AG08395 (cell line): ENCODE measurements at places on chromosomes 13 and 19.

- DNase-seq: peak; percentile 39
These were observed 2.0 kb downstream of the FBL start for GRCh38 chr19:39843919-39844793.

DNA sequence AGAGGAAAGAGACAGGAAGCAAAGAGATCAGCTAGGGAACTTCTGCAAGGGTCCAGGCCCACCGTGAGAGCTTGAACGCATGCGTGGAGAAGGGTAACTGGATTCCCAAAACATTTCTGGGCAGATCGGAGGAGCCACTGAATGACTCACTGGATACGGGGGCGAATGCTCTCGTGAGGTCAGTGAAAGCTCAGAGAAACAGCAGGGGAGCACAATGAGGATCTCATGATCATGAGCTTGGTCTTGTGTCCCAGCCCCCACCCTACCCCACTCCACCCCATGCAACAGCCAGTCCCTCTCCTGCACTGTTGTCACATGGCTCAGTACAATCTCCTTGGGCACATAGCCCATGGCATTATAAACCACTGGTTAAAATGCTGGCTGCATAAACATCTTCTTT is 40.6 kb downstream of the DCLK1 start:
- DNase-seq: no peak

DNA sequence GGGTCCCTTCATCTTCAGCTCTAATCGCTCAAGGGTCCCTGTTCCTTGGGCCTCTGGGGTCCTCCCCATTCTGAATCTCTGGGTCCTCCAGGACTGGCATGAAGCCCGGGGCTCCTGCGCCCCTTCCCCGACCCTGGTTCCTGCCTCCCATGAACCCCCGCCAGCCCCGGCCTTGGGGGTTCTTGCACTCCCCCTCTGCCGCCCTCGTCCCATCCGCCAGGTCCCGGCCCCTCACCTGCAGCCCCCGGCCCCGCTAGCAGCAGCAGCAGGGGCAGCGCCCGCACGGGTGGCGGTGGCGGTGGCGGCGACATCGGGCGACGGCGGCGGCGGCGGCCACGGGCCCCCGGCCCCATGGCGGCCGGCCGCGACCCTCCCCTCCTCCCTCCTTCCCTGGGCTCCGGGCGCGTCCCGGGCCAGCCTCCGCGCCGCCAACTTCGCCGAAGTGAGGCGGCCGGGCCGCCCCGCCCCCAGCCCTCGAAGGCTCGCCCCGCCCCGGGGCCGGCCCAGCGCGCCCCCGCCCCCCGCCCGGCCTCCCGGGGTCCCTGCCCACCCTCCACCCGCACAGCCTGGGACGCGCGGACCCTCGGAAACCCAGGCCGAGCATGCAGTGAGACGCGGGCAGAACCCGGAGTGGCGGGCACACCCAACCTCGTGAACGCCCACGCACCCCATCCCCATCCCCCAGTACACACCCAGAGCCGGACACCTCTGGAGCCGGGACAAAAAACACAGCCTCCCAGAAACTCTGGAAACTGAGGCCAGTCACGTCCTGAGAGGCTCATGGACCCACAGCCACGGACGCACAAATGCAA is at the start of gene NOTCH3:
Gene NOTCH3, minus strand, starts transcription at position 443 of the 812 bp plus-strand sequence. Its CDS starts 90 bp downstream, at position 353.
- DNase-seq: peak; percentile 74

DNA sequence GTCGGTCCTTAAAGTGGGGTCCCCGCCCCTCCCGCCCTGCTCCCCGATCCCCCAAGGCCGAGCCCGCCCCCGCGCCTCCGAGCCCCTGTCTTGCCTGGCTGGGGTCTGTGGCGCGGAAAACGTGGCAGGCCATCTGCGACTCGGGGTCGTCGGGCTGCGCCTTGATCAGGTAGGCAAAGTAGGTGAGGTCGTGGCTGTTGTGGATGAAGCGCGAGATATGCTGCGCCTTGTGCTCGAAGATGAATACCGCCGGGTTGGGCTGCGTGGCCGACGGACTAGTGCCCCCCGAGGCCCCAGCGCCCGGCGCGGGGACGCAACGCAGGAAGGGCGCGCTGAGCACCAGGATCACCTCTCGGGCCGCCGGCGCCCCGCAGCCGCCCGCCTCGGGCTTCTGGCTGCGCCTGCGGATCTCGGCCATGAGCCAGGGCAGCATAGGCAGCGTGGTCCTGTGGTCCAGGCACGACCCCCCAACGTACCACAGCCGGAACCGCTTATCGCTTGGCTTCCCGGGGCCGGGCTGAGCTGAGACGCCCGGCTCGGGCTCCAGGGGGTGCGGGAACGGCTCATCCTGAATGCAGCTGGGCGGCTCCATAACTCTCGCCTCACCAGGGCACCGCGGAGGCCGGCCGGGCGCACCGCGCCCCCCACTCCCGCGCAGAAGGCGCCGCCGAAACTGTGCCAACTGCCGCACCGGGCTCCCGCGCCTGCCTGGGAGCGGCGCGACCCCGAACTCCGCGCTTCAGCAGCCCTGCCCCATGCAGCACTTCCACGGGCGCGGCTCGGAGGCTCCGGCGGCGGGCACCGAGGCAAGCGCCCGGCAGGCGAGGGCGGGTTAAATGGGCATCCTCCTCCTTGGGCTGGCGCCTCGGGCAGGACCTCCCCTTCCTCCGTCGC is 546 bp downstream of the TBC1D4 start:
- DNase-seq: peak; percentile 23

- no peak for DNase-seq
These were observed 60.2 kb downstream of the PEX11G start for GRCh38 chr19:7428651-7429113.

DNA sequence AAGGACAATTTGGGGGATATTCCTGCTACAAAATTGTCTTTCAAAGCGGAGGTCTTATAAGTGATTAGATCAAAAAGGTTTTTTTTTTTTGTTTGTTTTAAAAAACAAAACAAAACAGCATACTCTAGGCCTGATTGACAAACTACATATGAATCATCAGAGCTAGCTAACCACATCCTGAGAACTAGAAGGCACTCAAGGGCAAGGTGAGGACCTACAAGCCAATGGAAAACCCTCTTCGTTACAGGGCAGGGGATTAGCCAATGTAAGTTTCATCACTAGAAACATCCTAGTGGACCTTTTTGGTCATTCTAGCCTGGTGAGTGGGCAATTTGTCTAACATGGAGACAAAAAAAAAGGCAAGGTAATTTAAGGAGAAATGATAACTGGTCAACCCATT is 428.6 kb downstream of the RFC3 start:
- DNase-seq: no peak

- no peak for DNase-seq
These were observed 67.8 kb downstream of the C13orf42 start for GRCh38 chr13:51043310-51043709.

DNA sequence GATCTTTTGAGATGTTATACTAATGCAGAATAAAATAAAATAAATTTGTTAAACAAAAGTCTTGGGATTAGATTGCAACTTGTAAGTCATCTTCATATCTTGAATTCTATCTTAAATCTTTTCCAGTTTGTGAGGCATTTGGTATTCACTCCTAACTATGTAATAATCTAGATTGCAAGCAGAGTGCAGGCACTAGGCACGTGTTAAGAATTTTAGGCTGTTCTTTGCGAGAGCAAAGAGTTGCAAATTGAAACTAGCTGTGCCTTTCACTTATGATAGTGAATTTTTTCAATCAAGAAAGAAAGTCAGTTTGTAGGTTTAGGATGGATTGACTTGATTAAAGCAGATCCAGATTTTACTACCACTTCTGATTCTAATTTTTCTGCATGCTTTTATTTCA is 264.1 kb upstream of the SPRY2 start:
- DNase-seq: no peak

GRCh38 chr19:7701654-7702457 is at the start of gene FCER2:
TSS of gene FCER2 (minus strand) at chr19:7702131. CDS start at chr19:7699760, 2,371 bp downstream.
- no peak for DNase-seq

GRCh38 chr13:24683838-24684599 is 3.8 kb downstream of the ATP12A start:
- peak; percentile 76 for DNase-seq

- DNase-seq: no peak
These were observed 40.4 kb downstream of the INTS6 start for GRCh38 chr13:51412431-51412830.

DNA sequence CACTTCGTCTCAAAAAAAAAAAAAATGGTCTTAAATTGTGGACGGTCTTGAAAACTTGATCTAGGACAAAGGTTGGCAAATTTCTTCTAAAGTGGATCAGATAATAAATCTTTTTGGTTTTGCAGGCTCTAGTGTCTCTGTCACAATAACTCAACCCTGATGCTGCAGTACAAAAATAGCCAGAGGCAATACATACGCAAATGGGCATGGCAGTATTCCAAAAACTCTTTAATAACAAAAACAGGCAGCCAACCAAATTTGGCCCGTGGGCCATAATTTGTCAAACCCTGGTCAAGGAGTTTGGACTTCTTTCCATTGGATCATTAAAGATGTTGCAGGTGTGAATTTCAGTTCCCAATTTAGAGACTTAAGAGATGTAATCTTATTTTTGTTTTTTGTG is 93.5 kb upstream of the MRI1 start:
- DNase-seq: no peak

GRCh38 chr13:40629678-40630384 is 36.6 kb downstream of the FOXO1 start:
- no peak for DNase-seq

DNA sequence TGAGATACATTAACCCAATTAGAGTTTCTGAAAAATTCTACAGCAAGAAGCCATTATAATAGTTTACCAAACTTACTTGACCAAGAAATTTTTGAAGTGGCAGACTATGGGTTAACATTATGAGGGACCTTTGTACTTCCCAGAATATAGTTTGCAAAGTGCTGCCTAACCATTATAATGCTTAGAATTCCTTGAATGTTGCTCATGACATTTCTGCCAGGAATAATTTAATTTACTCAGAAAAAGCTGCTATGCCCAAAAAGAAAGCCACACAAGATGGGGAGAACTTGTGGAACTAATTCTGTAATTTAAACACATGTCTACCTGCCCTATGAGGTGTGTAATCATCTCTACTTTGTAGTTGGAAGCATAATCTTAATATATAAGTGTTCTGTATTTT is 58.1 kb upstream of the MYCBP2 start:
- DNase-seq: peak; percentile 22

DNA sequence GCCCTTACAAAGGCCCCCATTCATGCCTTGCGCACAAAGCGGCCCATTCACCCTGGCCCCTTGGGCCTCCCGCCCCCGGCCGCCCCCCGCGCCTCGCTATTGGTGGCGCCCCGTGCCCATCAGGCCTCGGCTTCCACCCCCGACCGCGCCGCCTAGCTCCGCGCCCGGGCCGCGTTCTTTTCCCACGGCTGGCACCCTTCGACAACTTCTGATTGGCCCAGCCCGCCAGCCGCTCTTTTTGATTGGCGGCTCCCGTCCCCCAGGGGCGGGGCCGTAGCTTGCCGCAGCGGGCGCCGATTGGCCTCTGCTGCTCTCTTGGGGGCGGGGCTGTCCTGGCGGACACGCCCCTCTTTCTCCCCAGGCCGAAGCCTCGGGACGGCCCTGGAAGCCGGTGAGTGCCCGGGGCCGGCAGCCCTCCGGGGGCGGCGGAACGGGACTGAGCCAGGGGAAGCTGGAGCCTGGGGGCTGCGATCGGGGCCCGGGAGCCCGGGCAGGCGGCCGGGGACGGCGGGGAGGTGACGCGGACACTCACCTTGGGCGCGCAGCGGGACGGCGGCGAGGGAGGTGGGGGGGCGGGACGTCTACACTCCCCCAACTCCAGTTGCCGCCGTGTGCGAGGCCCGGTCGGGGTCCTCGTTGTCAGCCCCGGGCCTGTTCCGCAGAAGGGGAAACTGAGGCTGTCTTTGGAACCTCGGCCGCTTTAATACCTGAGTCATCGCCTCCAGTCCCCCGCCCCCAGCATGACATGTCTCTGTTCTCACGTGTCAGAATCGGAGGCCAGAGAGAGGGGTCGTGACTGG is at the start of gene MYH14:
Gene MYH14, plus strand, starts transcription at position 342 of the 800 bp plus-strand sequence. CDS start 6,744 bp downstream, outside the sequence.
- peak; percentile 16 for DNase-seq

DNA sequence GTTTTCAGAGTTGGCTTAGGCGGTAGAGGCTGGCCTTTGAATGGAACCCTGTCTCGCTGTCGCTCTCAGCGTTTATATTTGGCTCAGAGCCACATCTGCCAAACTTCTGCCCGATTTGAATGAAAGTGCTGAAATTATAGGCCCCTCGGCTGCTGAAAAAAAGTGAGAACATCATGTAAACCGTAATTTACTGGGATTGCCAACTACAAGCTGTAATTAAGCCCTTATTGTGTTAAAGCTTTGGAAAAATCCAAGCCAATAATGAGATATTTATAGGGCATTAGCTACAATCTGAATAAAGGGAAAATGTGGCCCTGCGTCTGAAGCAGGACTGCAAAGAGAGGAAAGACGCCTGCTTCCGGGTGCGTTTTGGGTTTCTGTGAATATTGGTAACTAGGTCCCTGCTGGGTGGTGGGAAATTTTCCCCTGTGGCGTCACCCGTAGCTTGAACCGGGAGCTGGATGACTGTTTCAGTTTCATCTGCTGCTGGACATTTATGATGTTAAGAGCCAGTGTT is 9.9 kb downstream of the DNM2 start:
- no peak for DNase-seq

GRCh38 chr13:30307971-30308290 is 580 bp upstream of the KATNAL1 start:
- DNase-seq: no peak

- DNase-seq: no peak
These were observed 867.0 kb downstream of the GPC5 start for GRCh38 chr13:92265408-92265807.
